ENCODE measurements at places on chromosomes 2 and 18.

GRCh38 chr2:27282892-27283291 is 663 bp downstream of the TRIM54 start:
- no peak for DNase-seq

GRCh38 chr18:23057096-23057495 is 78.2 kb upstream of the CABLES1 start:
- DNase-seq = no peak

DNA sequence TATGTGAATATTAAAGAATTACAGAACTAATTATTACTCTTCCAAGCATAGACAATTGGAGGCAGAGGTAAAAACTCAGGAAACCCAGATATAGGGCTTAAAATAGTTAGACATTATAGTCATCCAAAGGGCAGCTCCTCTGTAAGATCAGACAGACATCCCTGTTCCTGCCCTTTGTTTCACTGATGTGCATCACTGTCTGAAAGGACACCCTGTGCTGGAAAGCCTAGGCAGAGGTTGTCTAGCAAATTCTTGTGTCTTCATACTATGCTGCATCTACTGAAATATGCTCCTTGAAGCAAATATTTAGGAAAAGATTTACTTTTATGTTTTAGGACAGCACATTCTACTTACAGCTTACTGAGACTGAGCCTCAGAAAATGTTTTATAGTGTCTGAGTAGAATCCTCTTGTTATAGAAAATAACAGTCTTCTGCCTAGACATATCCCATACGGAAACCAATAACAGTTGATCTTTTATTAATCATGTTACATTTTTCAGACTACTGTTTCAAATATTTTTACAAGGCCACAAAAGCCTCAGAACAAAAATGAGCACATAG is 977.3 kb upstream of the CDH2 start:
- no peak for DNase-seq

DNA sequence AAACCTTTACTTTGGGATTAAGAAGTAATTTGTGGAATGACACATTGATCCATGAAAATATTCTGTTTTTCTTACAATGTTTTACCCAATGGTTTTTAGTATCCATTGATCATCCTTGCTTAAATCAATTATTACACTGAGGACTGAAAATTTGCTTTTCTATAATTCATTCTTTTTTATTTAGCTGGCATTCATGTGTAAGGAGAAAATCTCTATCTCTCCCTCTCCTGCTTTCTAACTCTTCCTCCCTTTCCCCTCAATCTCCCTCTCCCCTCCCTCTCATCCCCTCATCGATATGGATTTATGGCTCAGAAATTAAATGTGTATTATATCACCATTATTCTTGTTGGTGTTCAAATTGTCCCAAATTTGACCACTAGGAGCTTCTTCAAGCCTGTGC is 29.7 kb downstream of the GALNT5 start:
- DNase-seq = no peak

- DNase-seq = peak; percentile 69
Observed at GRCh38 chr2:64608867-64609226, 44.9 kb downstream of the SERTAD2 start.

DNA sequence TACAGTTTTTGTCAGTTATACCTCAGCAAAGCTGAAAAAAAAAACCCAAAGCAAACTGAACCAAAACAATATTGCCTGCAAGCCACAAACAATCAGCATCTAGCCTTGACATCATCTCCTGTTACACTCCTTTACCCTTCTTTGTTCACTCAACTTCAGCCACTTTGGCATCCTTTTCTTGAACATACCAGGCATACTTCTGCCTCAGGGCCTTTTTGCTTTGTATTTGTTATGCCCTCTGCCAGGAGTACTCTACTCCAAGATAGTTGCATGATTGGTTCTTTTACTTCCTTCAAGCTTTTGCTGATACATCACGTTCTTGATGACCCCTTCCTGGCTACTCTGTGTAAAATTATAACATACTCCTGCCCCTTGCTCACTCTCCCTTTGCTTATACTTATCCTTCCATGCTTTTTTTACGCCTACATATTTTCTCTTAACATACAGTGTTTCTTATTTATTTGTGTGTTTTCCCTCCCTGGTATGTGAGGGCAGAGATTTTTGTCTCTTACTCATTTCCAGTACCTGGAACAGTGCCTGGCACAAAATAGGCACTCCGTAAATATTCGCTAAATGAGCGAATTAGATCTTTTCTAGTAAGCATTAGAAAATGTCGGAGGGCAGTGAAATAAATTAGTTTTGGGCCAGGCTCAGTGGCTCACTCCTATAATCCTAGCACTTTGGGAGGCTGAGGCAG is 12.7 kb downstream of the ABI2 start:
- DNase-seq = no peak

DNA sequence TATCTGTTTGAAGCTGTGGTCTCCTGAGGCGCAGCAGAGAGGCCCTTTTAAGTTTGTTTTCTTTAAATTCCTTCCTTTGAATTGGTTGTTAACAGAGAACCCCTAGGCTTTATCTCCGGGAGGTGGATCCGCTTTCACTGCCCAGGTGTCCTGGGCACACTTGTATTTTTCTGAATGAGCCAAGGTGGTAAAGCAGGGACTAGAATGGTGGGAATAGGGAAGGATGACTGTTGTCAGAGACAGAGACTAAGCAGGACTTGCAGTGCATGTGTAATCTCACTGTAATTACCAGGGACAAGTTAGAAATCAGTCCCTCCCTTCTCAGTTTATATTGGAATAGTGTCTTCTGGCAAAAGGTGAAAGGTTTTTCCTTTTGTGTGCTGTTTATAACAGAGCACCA is 72.8 kb downstream of the PHLPP1 start:
- no peak for DNase-seq

DNA sequence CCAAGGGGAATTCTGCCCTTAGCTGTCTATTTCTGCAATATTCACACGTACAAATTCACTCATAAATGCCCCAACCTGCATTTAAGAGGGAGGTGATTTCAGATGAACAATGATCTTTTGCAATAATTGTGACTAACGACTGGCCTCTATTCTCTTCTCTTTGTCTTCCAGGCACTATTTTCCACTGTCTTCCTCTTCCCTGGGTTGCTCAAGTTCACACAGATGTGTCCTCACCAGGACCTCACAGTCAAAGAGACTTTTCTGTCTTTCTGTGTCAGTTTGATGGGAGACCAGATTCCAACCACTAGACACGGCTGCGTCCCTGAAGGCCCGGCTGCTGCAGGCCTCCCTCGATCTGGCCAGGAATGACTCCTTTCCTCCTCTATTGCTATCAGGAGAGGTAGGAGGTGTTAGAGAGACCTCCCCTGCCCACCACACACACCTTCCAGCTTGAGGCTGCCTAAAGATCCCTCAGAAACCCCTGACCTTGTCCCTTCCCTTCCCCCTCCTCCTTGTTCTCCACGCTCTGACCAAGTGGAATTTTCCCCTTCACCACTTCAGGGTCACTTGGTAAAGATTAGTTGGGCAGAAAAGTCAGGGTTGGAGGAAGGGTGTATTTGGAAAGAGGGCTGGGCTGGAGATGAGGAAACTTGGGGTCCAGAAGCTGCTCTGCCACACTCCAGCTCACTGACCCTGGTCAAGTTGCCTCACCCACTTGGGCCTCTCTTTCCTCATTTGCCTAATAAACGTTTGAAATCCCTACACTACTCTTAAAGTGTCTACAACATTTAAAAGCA is 109.2 kb upstream of the COPS8 start:
- no peak for DNase-seq

DNA sequence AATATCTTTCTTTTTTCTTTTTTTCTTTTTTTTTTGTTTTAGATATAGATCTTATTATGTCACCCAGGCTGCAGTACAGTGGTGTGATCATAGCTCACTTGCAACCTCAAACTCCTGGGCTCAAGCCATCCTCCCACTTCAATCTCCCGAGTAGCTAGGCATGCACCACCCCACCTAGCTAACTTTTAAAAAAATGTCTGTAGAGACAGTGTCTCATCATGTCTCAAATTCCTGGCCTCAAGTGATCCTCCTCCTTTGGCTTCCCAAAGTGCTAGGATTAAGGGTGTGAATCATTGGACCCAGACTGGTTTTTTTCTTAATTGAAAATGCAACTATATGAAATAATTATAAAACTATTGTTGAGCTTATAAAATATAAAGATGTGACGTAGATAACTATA is 9.8 kb upstream of the ZCCHC2 start:
- no peak for DNase-seq

DNA sequence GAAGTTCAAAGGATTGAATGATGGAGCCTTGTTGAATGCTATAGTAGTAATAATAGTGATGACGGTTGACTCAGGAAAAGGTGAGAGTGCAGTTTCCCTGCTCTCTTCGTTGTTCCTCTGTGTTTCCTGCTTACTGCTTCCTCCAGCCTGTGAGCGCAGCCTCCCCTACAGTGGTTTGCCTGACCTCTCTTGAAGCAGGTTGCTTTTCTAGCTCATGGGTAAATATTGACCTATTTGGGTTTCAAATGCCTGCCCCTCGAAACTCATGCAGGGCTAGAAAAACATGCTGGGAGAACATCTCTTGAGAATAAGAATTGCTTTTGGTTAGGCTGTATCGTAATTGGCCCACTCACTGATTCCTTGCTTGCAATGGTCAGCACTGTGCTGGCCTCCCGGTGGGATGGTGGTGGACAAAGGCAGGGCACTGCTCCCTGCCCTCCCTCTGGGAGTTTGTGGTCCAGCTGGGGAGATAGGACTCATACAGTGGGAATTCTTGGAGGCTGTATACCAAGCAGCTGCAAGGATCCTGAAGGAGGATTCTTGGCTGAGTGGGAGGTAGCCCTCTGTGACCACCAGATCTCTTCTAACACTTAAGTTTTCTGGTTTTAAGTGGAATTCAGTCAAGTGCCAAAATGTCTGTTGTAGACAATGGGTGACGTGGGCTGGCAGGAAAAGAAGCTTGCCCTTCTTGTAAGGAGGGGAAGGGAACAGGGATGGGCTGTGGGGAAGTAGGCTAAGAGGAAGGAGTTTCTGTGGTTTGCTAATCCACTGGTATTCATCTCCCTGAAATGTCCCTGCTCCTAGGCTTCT is 5.4 kb upstream of the RNF181 start:
- DNase-seq = no peak

Measured in right kidney (tissue), 9 donors.